Coronary artery (tissue), 2 donors: ENCODE measurements at places on chromosomes 7 and 10.

DNA sequence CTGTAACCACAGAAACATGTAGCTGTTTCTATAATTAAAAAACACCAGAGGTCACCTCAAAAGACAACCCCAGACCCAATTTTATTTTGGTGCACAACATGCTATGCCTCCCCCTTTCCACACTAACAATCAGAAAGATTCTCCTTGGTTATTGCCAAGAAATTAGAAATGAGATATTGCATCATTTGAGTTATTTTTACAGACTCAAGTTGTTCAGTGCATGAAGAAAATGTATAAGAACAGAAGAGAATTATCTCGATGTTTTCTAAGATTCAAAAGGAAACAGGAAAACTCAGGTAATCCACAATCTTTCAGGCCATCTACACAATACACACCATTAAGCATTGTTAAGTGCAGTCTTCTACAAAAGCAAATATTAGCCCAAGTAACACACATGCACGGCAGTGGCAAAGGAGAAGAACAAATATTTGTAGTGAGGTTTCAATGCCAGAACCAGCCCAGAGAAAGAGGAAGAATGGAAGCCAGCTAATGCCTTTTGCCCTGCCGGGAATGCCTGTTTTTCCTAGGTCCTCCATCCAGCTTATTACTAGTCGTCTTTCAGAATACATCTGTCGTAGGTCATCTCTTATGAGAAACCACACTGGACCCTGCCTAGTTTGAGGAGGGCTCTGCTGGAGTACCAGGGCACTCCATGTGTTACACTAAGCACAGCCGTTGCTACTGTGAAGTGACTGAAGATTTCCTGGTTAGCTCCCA, 67.6 kb upstream of the C1GALT1 start:
- DNase-seq = no peak

DNA sequence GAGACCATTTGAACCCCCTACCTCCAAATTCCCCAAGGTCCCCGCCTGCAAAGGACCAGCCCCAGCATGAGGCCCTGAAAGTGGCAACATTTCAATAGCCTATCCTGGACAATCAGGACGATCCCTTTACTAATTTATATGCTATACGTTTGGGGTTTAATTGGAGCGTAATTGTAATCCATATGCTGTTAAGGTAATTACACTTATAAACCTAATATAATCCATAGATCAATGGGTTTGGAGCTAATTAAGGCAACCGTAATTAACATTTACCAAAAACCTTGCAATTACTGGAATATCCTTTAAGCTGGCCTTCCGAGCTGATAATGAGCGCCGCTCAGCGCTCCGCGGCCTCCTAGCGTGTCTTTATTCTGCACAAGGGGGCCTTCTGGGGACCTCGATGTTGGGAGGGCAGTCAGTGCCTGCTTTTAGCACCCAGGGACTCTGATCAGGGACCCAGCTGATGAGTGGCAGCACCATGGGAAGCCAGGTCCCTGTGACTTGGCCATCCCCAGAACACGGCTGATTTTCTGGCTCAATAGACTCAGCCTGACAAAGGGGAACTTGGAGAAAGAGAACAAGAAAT, 91.2 kb downstream of the LHPP start:
- no peak for DNase-seq

GRCh38 chr10:121310151-121310711, 288.0 kb downstream of the FGFR2 start:
- DNase-seq = no peak

- peak; percentile 82 for DNase-seq
These were observed 3.4 kb downstream of the CAV1 start for GRCh38 chr7:116528008-116528789.

DNA sequence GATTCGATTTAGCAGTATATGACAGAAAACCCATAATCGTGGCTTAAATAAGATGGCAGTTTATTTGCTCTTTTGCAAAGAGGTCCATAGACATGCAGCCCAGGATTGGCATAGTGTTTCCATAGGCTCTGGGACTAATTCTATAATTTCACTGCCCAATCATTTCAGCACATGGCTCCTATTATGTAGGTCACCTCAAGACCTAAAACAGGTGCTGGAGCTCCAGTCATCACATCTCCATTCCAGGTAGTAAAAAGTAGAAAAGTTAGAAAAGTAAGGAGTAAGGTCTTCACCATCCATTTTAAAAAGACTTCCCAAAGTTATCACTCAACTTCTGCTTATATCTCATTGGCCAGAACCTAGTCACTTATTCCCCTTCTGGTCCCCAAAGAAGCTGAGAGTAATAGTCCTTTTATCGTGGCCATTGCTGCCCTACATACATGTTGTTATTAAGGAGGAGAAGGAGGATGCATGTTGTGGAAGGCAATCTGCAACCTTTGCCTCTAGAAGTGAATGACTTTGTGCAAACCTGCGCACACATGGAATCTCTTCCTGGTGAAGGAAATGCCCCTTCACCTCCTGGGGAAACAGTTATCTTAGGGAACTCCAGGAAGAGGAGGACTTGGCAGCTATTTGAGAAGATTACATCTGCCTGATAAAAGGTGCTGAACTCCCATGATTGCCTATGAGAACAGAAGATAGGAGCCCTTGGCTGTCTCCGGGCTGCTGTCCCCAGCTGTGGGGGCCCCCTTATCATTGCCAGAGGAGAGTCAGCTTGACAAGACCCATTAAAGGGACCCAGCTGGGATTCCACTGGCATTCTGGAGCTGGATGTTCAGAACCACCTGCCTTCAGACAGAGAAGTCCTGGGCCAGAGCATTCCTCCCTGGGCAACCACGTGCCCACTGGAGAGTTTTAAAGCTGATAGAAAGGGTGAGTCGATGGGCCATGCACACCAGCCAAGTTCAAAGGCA, 330.6 kb upstream of the ZMIZ1 start:
- DNase-seq = peak; percentile 53

DNA sequence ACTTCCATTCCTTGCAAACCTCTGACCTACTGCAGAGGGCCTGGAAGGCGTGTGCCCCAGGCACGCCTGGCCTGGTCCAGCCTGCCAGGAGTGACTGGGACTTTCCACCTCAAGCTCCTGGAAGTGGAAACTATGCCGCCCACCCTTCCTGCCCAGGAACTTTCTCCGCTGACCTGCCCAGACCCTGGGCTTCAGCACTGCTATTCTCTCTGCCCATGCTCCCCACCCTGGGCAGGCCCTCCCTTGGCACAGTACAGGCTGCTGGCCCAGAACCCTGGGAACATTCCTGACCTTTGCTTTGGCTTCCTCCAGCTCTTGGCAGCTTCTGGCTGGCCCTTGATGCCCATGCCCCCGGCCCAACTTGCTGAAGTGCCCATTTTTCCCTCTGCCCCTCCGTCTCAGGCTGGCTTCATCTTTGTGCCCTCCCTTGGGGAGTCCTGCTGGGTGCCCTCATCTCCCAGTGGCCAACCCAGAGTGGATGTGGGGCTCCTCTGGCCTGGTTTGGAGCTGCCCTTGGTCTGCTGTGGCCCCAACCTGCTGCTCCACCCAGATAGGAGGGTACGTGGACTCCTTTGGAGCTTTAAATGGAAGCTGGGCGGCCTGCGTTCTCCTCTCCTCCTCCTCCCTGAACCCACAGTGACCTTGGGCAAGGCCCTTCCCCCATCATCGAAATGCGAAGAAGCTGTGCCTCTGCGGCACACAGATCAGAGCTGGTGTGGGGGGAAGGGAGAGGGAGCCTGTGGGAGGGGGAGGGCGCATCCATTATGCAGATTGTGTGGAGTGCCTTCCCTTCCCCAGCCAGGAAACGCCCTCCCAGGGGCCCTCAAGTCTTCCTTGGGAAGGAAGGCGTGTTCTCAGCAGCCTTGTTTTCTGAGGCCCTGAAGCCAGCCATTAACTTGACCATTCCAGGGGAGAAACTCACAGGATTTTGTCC, 3.4 kb downstream of the MMRN2 start:
- DNase-seq = peak; percentile 93

- DNase-seq = no peak
These were observed 52.5 kb upstream of the CCDC6 start for GRCh38 chr10:59958882-59959281.

DNA sequence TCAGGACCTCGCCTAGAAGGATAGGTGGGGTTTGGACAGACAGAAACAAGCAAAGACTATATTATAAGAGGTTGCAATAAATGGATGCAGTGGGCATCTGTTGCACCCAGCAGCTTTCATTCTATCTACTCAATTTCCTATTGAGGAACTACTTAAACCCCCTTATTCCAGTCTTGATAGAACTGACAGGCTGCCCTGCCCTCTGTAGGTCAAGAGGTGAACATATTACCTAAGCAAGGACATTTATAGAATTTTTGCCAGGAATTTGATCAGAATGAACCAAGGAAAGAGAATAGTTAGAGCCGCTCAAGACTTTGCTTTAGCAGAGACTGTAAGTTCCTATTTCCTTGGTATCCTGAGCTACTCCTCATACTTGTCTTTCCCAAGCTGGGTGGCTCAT, 9.5 kb downstream of the VTI1A start:
- DNase-seq = no peak

DNA sequence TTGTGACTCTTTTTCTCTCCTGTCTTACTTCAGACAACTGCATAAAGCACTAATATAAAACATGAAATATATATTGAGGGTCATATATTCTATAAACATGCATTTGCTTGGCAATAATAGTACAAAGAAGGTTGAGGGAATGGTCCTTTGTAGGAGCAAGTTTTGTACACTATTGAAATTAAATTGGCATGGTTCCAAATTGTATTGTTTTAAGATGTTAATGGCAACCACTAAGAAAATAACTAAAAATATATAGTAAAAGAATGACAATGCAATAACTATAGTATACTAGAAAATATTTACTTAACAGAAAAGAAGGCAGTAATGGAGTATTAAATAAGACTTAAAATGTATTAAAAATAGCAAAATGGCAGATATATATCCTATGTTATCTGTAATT, 33.7 kb upstream of the KAT6B start:
- DNase-seq = no peak

DNA sequence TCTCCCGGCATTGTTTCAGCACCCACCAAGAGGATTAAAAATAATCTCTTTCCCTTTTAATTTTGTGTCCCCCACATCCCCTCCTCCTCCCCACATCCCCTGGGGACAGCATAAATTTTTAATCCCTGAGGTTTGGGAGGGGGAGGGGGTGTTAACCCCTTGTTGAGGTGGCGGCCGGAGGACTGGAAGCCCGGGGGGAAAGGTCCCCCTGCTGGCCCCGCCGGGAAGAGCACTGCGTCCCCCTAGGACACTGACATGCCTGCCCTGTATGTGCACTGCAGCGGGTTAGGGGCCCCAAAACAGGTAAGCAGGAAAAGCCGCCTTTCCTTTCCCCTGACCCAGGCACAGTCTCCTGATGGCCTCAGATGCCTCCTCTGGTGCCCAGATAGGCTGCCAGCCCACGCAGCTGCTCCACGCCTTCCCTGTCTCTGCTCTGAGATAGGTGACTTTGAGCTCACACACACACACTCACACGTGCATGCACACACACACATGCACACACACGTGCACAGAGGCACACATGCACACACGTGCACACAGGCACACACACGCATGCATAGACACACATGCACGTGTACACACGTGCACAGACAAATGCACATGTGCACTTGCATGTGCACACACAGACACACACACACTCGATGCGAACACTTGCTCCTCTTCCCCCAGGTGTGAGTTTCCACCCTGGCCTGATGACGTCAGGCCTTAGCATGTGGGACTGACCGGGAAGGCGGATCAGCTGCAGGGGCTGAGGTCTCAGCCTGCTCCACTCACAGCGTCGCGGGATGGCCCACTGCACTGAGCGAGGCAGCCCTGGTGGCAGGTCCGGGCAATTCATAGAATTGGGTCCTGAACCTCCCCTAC, 12.3 kb downstream of the CNPY1 start:
- no peak for DNase-seq

GRCh38 chr10:74706966-74707365, 119.4 kb upstream of the KAT6B start:
- no peak for DNase-seq

- no peak for DNase-seq
These were observed 354.1 kb downstream of the TNS3 start for GRCh38 chr7:47227762-47228177.

- DNase-seq = no peak
These were observed 62.1 kb downstream of the NPY start for GRCh38 chr7:24346129-24346528.

DNA sequence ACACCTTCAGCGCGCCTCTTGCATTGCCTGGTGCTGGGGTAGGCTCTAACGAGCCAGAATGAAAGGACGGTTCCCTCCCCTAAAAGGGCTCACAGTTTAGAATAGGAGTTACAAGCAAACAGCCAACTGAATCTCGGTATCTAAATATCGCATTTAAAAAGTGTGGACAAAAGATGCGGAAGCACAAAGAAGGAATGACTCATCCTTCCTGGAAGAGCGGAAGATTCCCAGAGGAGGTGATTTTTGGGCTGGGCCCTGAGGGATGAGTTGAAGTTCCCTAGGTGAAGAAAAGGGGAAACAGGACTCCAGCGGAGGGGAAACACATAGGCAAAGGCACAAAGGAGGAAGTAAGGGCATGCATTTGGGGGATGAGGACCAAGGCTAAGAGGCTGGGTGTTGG, 29.9 kb downstream of the SRRM3 start:
- no peak for DNase-seq

GRCh38 chr10:13681960-13682359, 95.2 kb downstream of the PRPF18 start:
- DNase-seq = no peak

DNA sequence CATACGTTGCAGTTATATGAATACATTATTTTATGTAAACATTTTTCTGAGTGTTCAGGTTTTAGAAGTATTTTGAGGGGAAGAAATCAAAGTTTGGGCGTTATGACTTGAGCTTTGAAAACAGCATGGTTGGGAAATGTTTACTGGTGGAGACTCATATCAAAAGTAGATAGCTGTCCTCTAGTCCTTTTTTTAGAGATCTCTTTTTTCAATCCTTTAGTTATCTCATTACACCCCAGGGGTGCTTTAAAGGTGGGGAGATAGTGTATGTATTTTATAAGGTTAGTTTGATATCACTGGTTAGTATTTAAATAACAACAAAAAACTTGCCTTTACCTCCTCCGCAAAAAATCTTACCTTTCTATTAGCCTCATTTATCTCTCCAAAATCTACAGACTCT, 2.3 kb downstream of the DMTF1 start:
- no peak for DNase-seq

DNA sequence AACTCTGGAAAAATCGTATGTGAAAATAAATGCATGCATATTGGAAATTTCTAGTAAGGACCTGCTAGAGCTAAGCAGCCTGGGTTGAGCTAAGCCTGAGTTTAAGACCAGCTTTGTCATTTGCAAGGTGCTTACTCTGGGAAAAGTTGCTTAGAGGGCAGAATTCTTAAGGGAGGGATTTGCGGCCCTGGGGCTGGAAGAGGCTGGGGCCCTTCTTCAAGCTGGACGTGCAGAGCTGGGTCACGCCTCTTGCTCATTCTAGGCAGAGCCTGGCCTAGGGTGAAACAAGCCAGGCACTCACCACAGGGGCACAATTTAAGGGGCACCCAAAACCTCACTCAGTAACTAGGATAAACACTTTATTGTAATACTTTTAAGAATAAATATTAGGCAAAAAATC, 137.2 kb downstream of the ARHGAP22 start:
- DNase-seq = no peak

- no peak for DNase-seq
These were observed 41.8 kb upstream of the CC2D2B start for GRCh38 chr10:95865814-95866466.

GRCh38 chr7:125450749-125451148, 521.1 kb upstream of the POT1 start:
- DNase-seq = no peak

GRCh38 chr10:3806603-3807002, 21.6 kb upstream of the KLF6 start:
- no peak for DNase-seq

GRCh38 chr10:26543567-26544306, 105.6 kb downstream of the APBB1IP start:
- DNase-seq = no peak

GRCh38 chr7:121187222-121187621, 141.6 kb upstream of the WNT16 start:
- no peak for DNase-seq

GRCh38 chr7:153886506-153887441, 165.4 kb upstream of the DPP6 start:
- DNase-seq = no peak
